Fibroblast of skin of left biceps (primary cell): ENCODE measurements at places on chromosomes 2 and 18.

DNA sequence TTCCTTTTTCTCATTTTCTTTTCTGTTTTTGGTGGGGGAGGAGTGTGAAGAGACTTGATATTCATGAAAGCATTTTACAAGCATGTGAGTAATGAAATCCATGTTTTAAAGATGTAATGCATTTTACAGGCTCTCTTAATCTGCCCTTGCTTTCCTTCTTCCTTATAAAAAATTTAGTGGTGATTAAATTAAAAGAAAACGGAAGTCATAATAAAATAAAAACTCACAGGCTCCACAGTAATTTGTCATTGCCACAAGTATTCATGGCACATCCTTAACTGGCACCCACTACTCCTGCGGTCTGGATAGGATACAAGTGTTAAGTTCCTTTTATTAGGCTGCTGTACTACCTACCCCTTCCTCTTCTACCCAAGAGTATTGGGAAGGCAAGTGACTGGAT, 241.2 kb downstream of the SLC4A3 start:
- no peak for DNase-seq

GRCh38 chr2:129876541-129876940, 102.9 kb upstream of the RAB6C start:
- no peak for DNase-seq

DNA sequence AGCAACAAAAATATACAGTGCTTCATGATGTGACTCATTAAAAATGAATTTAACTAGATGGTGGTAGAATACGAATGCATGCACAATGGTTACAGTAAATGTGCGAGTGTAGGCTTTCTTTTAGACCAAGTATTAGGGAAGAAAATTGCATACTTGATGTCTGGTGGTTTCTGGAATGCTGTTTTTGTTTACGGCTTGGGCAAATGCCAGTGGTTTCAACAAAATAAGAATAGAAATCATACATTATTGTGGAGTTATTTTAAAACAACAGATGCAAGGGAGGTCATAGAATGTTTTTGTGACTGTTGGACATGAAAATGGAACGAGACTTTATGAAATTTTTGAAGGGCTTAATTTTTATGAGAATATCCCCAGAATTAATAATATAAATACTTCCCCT, 580.9 kb downstream of the PLCL1 start:
- no peak for DNase-seq

DNA sequence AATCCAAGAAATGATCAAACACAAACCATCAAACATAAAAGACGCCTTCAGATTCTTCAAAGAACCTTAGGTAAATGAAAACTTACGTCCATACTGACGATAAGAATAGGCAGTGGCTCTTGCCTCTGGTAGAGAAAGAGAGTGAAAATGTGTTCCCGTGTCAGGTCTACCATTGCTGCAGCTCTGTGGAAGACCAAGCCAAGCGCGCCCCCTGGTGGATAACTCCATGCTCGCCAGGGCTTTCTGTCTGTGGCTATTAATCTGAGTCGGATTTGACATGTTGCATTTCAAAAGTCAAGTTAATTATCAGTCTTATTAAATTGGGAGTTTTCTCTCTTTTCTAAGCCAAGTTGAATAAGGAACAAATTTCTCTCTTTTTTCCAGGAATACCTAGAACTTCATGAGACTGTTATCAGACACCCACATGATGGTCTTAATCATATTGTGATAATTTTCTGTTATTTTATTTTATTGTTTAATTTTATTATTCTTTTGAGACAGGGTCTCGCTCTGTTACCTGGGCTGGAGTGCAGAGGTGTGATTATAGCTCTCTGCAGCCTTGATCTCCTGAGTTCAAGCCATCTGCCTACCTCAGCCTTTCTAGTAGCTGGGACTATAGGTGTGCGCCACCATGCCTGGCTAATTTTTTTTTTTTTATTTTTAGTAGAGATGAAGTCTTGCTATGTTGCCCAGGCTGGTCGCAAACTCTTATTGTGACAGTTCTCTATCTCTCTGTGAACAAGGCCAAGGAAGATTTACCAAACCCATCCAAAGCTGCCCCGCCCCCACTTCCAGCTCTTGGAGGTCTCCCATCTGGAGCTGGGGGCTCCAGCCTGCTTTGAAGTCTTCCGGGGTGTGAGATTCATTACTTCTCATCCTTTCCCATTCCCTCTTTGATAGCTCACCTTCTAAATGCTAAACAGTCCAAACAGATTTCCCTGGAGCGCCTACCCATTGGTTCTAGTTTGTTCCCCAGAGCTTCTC, 15.8 kb upstream of the ZAP70 start:
- peak; percentile 45 for DNase-seq

DNA sequence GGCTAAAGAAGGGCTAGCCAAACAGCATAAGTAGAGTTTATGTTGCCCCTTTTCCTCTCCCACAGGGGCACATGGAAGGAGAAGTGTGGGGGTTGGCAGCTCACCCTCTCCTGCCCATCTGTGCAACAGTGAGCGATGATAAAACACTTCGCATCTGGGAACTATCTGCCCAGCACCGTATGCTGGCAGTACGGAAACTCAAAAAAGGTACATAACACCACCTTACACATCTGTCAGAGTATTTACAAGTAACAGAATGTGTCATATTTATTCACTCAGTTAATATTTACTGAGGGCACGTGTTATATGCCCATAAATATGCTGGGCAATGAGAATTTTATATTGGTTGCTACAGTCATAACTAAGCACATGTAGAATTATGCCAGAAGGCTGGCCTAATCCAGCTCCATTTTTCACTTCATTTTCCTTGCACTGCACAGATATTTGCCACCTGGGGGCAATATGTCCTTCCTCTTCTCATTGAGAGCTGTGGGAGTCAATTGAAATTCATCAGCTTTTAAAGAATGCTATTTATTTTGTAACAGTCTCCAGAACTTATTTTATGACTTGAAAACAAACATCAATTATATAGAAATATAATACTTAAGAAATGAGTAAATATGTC, 150.6 kb downstream of the RTN4 start:
- DNase-seq: peak; percentile 36

- no peak for DNase-seq
These were observed 1.5 kb downstream of the ESCO1 start for GRCh38 chr18:21598726-21599584.

DNA sequence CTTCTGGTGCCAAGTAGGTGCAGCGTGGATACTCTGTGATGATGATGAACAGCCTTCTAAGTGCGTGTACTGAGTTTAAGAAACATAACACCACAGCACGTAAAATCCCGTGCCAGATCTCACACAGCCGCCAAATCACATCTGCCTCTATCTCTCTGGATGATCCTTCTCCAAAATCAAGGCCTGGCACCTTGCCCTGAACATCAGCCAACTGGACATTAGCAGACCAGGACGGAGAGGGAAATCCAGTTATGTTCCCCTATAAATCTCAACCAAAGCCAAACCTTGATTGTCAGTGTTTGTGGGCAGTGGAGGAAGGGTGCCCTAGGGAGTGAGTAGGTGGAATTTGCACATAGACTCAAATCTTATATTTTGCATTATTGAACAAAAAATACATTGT, 164.3 kb downstream of the MIB1 start:
- DNase-seq: no peak

DNA sequence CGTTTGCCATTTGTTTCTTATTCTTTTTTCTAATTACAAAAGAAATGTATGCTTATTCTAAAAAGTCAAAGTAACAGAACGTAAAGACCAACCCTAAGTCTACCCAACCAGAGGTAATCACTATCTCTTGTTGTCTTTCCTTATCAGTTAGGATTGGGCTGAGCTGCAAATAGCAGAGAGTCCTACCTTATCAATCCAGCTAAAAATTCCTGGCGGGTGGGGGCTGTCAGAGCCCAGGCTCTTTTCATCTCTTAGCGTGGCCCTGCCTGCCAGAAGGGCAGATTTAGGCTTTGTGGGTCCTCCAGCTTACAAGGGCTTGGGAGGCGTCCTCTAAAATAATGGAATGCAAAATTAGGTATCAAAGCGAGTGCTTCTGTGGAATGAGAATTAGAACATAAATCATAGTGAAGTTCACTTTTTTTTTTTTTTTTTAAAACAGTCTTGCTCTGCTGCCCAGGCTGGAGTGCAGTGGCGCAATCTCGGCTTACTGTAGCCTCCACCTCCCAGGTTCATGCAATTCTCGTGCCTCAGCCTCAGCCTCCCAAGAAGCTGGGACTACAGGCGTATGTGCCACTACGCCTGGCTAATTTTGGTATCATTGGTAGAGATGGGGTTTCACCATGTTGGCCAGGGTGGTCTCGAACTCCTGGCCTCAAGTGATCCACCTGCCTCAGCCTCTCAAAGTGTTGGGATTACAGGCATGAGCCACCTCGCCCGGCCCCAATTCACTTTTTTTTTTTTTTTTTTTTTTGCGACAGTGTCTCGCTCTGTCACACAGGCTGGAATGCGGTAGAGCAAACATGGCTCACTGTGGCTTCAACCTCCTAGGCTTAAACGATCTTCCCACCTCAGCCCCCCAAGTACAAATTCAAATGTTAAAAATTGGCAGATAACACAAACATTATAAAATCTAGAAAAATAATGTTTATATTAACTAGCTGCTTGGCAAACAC, 57.4 kb upstream of the B3GNT7 start:
- no peak for DNase-seq

GRCh38 chr2:148557844-148558436, 86.6 kb upstream of the EPC2 start:
- no peak for DNase-seq

GRCh38 chr18:55031576-55031975, 72.3 kb upstream of the CCDC68 start:
- no peak for DNase-seq

GRCh38 chr2:99477054-99477453, 12.8 kb downstream of the REV1 start:
- DNase-seq: no peak

DNA sequence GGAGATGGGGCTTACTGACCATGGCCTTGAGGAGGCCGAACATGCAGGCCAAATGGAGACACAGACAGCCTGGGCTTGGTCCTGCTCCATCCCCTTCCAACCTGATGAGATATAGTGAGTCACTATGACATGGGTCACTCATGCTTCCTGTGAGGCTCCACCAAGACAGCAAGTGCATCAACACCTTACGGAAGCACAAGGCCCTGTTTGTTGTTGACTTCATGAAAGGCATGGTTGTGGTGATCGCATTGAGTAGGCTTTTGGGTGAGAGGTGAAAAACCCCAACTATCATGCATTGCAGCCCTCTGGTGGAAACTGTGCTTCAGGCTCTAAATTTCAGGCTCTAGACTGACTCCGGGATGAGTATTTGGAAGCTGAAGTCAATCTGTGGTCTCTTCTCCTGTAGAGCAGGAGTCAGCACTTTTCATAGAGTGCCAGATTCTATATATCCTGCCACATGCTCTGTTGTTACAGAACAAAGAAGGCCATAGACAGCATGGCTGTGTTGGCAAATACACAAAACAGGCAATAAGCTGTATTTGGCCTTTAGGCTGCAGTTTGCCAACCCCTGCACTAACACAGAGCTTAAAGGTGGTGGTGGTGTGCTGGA, 10.1 kb downstream of the IL37 start:
- no peak for DNase-seq

GRCh38 chr18:13392899-13393298, 174.3 kb downstream of the LDLRAD4 start:
- DNase-seq: no peak

DNA sequence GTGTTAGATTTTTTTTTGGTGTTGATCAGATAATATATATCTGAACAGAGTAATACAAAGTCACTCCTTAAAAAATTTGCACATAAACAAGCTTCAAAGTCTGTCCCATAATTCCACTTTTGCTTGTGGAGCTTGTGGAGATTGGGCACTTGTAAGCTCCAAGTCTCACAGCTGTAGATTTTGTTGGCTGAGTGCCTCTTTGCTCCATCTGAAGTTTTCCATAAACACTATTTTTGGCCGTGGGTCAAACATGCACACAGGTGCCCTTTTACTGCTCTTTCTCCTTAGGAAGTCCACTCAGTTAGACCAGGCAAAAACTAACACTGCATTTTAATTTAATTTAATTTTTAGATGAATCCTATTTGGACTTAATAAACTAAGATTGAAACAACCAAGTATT, 3.6 kb upstream of the KCNJ13 start:
- DNase-seq: no peak
